NK-92 treated with Interleukin-12 subunit alpha and Interleukin-12 subunit beta, amount 100 ng/mL, for 24 hours (cell line): ENCODE measurements at places on chromosomes 5 and 9.
A peak's percentile ranks its signal among the peaks of the same experiment; 100 is the strongest.

DNA sequence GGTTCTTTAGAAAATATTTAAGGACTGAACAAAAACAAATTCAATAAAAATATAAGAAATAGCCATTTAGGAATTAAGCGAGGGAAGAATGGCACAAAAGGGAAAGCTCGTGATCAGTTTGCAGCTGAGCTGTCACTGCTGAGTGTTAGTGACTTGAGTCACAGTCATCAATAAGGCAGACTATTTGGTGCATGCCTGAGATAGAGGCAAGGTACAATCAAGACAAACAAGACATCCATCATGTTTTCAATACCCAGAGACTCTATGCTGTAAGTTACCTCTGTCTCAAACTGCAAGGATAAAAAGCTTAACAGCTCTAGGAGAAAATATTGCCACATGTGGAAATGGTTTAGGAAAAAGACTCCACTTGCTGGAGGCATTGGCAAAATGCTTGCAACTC lies 426.4 kb upstream of the TYRP1 start:
- no peak for DNase-seq

DNA sequence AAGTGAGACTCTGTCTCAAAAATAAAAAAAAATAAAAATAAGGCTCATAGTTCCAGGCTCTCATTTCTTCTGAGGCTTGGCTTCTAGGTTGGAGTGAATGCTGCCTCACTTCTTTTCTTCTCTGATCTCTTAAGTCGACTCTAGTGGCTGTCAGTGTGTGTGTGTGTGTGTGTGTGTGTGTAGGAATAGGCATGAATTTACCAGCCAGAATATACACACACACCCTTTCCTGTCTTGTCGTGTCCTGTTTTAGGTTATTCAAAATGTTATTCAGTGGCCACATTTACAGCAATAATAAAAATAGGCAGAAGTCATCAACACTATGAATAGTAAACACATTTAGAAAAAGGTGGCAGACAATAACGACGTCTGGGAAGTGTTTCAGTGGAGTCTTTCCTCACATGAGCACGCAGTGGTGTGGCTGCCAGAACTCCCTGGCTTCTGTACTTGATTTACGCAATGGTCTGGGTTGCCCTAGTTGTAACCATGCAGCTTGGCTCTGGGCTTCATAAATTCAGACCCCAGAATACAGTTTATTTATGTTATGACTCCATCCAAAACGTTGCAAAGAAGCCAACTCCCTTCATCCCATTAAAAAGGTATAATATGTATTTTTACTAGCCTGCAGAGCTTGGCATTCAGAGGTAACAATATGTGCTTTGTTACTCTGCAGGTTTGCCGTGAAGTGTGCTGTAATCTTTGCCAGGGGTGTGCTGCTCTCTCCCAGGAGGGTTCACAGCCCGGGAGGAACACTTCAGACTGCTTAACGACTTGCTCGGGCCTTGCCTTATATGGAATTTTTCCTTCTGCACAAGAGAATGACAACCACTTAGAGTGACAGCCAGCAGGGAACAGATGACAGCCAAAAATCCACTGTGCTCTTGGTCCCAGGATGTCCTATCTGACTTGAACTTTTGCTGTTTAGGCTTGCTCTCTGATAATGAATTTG lies 34.4 kb upstream of the PALM2AKAP2 start:
- no peak for DNase-seq

GRCh38 chr5:58043032-58043945 lies 416.6 kb downstream of the PLK2 start:
- DNase-seq = no peak

GRCh38 chr5:56212130-56212879 lies 20.8 kb downstream of the ANKRD55 start:
- DNase-seq = no peak

- no peak for DNase-seq
Observed at GRCh38 chr5:170220191-170220590, 12.6 kb upstream of the C5orf58 start.

GRCh38 chr9:126546036-126546435 lies 67.7 kb upstream of the LMX1B start:
- no peak for DNase-seq

GRCh38 chr5:10485142-10485795 lies 43.6 kb downstream of the ROPN1L start:
- DNase-seq = no peak

- DNase-seq = no peak
Observed at GRCh38 chr5:158142156-158142555, 283.2 kb upstream of the CLINT1 start.

DNA sequence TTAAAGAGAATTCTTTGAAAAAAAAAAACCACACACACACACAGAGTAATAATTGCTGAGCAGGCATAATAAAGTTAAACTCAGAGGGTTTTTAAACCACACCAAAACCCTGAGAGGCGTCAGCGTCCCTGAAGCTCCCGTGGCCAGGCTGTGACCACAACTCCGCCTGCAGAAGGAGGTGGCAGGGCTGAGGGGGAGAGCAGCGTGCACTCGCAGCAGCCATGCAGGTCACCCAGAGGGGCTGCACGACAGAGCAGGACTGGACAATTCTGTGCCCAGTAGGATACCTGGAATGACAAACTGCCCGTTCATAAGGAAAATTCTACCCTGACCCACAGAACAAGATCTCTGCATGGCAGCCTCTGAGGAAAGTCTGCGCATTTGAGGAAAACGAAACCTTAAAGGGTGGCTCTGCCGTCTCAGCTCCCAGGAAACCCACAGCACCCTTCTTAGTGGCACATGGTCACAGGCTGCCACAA lies 44.0 kb downstream of the ROR2 start:
- peak; percentile 62 for DNase-seq

GRCh38 chr5:51096859-51097258 lies 286.4 kb upstream of the ISL1 start:
- DNase-seq = no peak

DNA sequence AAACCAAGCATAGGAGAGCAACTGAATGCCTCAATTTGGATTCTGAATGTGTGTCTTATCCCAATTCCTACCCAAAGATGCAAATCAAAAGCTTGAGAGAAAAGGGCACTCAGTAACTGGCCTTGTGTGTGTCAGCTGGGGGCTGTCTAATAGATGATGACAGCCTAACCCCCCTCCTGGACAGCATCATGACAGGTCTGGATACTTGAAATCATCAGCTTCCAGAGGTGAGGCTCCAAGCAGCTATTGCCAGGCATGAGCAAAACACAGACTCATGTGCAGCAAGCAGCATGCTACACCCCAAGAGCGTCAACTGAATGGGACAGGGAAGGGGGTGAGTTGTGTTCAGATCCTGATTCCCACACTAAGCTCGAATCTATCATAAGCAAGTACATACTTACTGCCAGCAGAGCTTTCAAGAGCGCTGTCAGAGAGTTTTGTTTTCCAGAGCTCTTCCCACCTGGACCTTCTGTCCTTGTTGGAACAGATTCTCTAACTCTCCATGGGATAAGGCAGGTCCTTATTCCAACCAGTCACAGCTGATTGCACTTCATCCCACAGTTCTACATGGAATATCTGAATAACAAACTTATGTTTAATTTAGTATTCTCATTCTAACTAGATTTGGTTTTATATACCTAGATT lies 467.5 kb downstream of the DTWD2 start:
- DNase-seq = no peak

- no peak for DNase-seq
Observed at GRCh38 chr9:2595973-2596372, 25.6 kb upstream of the VLDLR start.

DNA sequence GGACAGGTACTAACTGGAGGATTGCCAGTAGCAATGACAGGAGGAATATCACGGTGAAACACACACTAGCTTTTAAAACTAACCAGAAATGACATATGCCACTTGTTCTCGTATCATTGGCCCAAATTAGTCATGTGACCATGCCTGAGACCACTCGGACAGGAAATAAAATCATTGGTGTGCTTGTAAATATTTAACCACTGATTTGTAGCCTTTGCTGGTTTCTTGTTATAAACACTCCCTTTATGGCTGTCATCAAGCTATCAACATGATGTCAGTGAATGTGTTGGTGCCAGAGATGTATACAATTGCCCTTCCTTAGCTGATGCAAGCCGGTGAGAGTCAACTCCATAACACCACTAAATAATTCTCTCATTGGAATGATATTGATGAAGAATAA lies 123.7 kb upstream of the ANKH start:
- no peak for DNase-seq

DNA sequence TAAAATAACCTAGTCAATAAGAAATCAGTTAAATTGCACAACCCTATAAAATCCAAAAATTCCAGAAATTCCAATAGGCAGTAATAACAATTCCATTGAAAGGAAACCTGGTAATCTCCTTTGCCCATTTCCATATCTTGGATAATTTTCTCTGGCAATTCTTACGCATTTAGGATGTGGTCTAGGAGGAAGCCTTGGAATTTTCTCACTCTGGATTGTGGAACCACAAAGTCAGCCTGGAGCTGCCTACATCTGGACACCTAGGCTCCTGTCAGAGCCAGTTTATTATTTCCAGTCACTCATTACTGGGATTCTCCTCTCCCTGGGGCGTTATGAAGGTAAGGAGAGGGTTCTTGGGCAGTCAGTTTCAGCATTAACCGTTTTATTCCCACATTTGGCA lies 40.3 kb upstream of the GNE start:
- DNase-seq = no peak

- DNase-seq = no peak
Observed at GRCh38 chr9:109781086-109781485, 1.1 kb downstream of the PALM2AKAP2 start.

- DNase-seq = no peak
Observed at GRCh38 chr9:107816561-107817021, 327.0 kb upstream of the KLF4 start.

DNA sequence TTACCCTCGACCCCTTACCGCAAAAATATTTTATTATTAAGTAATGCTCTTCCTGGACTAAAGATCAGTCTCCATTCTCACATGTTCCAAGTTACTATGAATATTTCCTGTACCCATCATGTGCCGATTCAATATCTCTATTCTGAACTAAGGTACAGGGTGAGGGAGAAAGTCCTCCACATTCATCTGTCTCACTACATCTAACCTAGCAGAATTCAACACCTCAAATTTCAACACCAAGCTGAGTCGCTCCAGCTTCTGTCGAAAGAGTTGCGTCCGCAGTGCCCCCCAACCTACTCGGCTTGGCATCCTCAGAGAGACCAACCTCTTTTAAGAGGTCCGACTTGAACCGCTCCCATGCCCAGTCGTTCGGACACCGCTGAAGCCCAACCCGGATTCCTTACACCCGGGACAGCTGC lies 1.0 kb downstream of the CERT1 start:
- DNase-seq = peak; percentile 55

GRCh38 chr9:129164246-129164930 lies 13.7 kb downstream of the IER5L start:
- DNase-seq = no peak

- no peak for DNase-seq
Observed at GRCh38 chr5:133368916-133369783, 243.2 kb downstream of the FSTL4 start.

GRCh38 chr9:113219969-113220368 lies 1.1 kb downstream of the FKBP15 start:
- DNase-seq = peak; percentile 7

DNA sequence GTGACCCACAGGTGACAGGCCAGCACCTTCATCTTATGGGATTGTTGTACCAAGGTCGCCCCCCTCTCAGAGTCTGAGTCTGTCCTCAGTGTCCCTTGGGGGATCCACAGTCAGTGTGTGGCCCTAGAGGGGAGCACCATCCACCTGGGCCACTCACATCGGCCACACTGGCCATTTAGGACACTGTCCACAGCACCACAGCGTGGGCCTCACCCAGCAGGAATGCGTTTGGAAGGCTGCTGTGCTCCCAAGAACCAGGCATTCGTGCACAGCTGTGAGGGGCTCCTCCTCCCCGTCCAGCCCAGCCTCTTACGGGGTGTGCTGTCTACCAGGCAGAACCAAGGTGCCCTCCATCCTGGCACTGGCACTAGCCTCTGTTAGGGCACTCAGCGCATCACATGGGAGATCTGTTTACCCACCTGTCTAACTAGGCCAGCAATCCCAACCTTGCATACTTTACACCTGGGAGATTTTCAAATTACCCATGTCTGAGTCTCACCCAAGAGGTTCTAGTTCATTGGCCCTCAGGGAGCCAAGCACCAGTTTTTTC lies 24.5 kb upstream of the UBE2QL1 start:
- DNase-seq = no peak

DNA sequence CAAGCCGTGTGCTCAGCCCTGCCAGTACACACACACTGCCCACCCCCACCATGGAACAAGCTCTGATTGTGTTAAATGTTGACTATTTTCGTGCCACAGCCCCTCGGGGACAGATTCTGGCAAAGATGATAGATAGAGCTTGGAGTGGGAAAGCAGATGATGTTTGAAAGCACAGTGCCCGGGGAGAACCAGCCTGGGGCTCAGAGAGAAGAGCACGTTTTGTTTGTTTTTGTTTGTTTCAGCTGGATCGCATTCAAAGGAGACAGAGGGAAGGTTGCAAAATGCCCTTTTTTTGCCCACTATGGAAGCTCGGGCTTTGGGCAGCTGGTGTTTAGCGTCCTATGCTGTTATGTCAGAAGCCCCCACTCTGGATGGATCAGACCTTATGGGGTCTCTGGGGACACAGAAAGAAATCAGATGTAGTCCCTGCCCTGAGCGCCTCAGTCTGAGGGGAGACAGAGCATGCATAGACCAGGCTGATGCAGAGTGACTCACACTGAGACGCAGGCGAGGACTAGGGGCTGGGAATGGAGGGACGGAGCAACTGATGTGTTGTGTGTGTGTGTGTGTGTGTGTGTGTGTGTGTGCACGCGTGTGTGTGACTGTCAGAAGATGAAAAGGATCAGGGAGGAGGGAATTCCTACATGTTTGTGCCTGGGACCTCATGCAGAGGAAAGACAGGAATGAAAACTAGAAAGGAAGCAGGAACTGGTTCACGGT lies 229.7 kb downstream of the MELK start:
- DNase-seq = no peak

DNA sequence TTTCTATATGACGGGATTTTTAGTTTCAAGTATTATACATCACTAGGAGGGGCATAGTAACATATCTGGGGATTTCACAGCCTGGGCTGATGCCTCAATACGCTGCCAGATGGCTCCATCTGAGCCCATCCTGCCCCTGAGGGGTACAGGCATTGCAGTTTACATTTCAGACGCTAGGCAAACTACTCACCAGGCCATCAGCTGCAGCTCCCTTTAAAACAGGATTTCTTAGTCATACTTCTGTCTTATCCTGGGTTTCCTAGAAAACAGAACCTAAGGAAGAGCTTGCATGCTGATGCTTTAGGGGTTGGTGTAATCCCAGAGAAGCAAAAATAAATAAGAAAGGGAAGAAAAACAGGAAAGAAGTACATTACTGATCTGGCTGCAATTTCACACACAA lies 372.8 kb upstream of the PIK3R1 start:
- DNase-seq = no peak

GRCh38 chr5:39394946-39395345 lies 29.8 kb downstream of the DAB2 start:
- no peak for DNase-seq
